ENCODE measurements at places on chromosomes 7 and 10.

- DNase-seq = no peak
These were observed 61.2 kb downstream of the HHEX start for GRCh38 chr10:92750791-92751533.

- no peak for DNase-seq
These were observed 50.0 kb downstream of the ABCC2 start for GRCh38 chr10:99832439-99832838.

DNA sequence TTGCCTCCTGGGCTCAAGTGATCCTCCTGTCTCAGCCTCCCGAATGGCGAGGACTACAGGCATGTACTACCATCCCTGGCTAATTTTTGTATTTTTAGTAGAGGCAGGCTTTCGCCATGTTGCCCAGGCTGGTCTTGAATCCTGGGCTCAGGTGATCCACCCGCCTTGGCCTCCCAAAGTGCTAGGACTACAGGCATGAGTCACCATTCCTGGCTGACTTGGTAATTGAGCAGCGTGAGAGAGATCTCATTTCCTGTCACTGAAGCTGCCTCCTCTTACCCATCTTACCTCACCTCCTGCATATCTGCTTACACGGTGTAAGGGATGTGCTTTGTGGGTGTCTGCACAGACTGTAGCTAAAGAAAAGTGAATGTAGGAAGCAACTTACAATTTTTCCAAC is 9.7 kb downstream of the IFIT3 start:
- peak; percentile 51 for DNase-seq

GRCh38 chr7:155886391-155887173 is 74.3 kb upstream of the SHH start:
- no peak for DNase-seq

DNA sequence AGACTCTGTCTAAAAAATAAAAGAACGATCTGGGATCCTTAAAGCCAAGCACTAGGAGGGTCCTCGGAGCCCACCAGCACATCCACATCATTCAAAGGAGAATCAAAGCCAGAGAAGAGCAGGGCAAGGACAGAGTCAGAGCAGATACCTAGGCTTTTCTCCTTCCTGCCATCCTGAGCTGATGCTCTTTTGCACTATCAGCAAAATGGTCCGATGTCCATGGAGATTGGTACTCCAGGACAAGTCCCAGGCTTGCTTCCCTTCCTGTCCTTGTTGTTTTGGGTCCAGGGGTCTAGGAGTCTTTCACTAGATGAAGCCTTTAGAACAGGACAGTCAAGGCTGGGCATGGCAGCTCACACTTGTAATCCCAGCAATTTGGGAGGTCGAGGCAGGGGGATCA is 58.0 kb upstream of the ELN start:
- no peak for DNase-seq

GRCh38 chr7:17554341-17555015 is 256.0 kb downstream of the AHR start:
- no peak for DNase-seq

- no peak for DNase-seq
These were observed 4.4 kb downstream of the HIPK2 start for GRCh38 chr7:139773371-139773770.
